ENCODE measurements at places on chromosomes 2 and 18.

GRCh38 chr2:38697116-38697840, 31.4 kb downstream of the GALM start:
- no peak for DNase-seq

DNA sequence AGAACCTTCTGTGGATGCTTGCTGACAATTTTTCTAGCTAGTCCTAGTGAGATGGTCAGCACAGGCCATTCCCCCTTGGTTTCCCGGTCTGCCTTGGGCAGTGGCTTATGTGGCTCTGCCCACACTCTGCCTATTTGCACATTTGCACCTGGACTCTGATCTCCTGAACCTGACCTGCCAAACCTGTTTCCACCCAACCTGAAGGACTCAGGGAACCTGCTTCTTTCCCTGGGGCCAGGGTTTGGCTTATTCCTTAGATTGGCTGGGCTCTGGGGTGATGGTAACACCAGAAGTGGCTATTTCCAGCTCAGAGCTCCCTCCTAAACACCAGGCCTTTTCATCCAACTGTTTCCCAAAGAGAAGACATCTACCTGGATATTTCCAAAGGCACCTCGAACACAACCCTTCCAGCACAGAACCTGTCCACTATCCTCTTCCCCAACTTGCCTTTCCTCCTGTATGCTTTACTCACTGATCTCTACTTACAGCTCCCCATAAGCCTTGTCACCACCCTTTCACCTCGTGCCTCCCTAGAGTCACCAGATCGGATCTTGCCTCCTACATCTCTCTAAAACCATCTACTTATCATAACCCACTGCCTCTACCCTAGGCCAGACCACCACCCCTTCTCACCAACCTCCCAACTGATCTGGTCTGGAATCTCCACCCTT, 5.8 kb upstream of the MTA3 start:
- no peak for DNase-seq

- DNase-seq = no peak
Observed at GRCh38 chr2:109402180-109402579, 211.6 kb downstream of the SEPTIN10 start.

GRCh38 chr18:70469916-70470315, 181.1 kb downstream of the SOCS6 start:
- no peak for DNase-seq

DNA sequence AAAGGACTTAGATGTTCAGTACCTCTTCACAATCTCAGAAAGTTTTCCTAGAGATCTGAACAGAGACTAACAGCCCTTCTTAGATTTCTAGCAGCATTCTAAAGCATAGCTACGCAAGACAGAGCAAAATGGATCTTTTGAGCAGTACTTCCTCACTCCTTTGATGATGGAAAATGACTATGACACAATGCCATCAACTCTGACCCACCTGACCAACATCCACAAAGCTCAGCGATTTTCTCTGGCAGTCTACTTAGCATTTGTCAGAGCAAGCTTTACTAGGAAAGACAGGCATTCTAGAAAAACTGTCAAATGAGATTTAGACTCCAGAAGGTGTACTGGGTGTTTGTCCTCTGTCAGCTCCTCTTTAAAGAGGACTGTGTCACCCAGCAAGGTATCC, 180.9 kb upstream of the ACVR2A start:
- no peak for DNase-seq

DNA sequence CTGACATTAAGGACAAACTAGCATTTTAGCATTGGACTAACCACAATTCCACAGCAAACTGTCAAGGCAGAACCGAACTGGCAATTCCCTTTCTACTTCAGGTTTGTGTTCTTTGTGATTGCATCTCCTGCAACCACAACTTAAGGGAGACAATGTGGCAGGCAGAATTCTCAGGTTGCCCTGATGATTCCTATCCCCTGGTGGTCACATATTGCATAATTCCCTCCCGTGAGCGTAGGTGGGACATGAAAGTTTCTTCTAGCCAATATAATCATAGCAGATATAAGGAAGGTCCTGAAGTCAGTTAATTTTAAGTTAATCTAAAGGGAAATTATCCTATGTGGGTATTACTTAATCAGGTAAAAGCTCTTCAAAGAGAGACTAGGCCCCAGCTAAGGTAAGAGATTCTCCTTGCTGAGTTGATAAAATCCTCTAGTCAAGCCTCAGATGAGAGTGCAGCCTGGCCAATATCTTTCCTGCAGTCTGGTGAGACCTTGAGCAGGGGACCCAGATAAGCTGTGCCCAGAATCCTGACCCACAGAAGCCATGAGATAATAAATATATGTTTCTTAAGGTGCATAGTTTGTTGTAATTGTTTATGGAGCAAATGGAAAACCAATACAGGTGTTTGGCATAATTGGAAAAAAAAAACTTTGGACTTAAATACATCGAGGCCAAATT, 45.9 kb upstream of the TNP1 start:
- DNase-seq = peak; percentile 44

DNA sequence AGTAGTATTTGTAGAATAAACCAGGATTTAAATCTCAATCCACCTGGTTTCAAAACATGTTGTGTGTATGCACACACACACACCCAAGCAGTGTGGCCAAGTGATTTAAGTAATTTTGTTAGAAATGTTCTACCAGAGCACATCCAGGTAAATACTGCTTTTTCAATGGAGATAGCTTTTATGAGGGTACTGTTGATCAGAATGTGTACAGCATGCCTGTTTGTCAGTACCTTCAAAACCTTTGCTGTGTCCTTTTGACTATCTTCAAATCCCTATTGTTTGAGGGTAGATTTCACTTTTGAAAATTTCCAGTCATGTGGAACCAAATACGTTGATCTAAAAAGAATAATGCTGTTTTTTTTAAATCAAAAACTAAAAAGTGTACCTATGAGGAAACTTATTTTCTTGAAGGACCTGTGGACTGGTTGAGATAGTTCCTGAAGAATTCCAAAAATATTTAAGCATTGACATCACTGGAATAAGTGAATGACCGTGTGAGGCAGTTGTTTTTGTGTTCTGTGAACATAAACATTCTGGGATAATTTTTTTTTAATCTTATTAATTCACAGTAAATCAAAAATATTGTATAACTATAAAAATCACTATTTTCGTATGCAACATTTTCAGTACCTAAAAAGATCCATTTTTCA, 70.9 kb downstream of the PTRHD1 start:
- no peak for DNase-seq

- no peak for DNase-seq
Observed at GRCh38 chr18:48672671-48673340, 134.0 kb downstream of the CTIF start.

DNA sequence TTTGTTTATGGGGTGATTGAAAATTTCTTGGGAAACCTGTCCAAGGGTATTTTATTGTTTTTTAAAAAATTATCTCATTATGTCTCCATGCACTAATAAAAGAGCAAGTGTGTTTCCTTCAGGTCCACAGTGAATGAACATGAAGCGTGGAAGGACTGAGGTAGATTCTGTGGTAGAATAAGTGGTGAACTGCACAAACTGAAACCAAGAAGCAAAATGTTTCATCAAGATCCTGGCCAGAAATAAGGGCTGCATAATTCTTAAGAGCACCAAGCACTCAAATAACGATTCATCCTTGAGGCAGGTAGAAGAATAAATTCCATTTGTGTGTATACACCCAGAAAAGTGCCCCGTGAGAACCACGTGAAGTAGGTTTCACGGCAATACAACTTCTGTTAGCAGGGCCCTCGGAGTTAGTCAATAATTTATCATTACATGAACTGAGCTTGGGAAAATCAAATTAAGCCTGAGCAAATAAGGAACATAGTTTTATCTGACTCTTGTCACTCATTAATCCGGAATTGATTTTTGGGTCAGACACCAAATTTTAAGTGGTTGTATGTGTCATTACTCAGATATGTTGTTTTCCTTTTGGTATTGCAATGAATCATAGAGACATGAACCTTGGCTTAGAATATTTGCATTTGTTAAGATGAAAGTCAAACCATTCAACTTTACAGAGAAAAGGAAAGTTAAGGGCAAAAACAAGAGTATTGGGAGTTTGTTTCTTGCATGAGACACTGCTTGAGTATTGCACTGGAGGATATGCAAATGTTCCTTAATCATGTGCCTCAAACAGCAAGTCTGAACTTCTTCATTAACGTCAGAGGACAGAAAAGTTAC, 472.6 kb upstream of the NETO1 start:
- no peak for DNase-seq

DNA sequence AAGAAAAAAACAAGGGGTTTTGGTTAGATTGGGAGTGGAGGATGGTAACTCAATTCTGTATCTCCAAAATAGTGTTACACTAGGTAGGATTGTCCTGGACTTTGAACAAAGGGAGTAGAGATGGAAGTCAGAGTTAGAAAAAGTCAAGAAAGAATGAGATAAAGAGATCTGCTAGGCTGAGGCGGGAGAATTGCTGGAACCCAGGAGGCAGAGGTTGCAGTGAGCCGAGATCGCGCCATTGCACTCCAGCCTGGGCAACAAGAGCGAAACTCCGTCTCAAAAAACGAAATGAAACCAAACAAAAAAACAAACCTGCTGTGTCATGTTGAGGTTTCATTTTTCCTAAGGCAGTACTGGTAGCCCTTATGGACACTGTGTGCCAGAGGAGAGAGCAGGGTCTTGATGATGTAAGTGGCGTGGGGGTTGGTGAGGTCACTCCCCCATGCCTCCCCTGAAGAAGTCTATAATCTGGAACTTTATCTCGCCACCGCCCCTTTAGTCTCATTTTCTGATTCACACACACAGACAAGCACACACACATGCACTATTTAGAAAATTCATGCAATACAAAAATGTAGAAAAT, 10.5 kb downstream of the DRC1 start:
- DNase-seq = no peak

All from GM23338 (cell line).